ENCODE measurements at places on chromosomes 3 and 15. TPM values are rescaled to one million over a fixed set of nuclear protein-coding genes. Genes with fewer than 3 reads are reported as not detected.

SLC28A1 gene
- polyA plus RNA-seq, result 0.08 TPM

MESP1 gene
- 0.35 TPM for polyA plus RNA-seq

BUB1B gene
- 4.3 TPM for polyA plus RNA-seq

AMT gene
- polyA plus RNA-seq, result 14.2 TPM

GOLGA8G gene
- not detected for polyA plus RNA-seq

GOLGA6L10 gene
- polyA plus RNA-seq, result 2.9 TPM
